Right hindlimb (tissue), 1 donor: ENCODE measurements at places on chromosomes 6 and 20.

GRCh38 chr6:100923481-100924165 lies 42.5 kb upstream of the ASCC3 start:
- peak; percentile 21 for DNase-seq

DNA sequence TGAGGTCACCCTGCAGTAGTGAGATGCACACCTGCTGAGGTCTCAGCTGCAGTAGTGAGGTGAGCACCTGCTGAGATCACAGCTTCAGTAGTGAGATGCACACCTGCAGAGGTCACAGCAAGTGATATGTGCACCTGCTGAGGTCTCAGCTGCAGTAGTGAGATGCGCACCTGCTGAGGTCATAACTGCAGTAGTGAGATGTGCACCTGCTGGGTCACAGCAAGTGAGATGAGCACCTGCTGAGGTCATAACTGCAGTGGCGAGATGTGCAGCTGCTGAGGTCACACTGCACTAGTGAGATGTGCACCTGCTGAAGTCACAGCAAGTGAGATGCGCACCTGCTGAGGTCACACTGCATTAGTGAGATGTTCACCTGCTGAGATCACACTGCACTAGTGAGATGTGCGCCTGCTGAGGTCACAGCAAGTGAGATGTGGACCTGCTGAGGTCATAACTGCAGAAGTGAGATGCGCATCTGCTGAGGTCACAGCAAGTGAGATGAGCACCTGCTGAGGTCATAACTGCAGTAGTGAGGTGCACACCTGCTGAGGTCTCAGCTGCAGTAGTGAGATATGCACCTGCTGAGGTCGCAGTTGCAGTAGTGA lies 20.8 kb downstream of the ZDHHC14 start:
- no peak for DNase-seq

DNA sequence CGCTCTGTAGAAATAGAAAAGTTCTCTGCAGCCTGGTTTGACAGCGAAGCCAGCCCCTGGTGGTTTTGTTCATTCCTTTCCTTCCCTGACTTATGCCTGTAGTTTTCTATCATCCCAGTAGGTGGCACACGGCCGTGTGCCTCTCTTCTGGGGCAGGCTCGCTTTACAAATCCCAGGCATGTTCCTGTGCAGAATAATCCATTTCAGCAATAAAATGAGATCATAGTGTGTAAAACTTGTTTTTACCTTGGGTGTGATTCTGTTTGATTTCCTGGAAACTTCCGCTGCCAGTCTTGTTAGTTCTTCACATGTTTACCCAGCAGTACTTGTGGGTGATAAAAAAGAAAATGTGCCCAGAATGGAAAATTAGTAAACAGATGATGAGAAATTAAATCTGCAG lies 7.4 kb upstream of the INSM1 start:
- peak; percentile 54 for DNase-seq

DNA sequence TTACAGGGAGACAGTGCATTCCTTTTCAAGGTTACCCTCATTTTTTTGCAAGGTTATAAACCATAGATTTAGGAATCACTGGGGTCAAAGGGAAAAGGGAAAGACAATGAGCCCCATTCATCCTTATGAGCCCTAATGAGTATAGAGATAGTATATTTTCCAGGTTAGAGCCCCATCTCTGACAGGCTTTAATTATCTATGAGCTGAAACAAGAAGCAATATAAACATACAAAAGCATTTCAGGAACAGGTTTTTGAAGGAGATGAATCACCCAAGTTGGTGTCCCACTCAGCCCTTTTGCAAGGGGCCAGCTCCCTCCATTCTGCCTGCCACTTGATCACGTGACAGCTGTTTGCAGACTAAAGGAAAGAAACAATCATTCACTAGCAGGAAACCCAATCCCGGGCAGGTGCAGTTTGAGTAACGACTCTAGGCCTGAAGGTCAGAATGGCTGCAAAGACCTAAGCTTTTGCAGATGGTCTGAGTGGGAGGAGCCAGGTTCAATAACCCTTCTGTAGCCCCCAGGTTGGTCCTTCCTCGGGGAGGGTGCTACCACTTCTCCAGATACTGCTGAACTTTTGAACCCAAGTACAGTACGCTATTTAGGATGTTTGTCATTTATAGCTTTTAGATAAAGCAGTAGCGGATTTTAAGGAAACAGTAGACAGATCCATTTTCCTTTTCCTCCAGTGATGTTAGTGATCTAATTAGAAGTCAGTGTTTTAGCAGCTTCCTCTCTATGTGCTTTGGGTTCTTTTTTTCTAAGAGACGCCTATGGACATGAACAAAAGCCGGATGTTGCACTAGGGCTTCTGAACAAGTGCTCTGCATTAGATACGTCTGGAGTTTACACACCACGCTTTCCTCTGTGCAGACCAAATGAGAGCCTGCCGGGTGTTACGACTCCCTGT lies 253.2 kb downstream of the SOX4 start:
- DNase-seq = peak; percentile 43

DNA sequence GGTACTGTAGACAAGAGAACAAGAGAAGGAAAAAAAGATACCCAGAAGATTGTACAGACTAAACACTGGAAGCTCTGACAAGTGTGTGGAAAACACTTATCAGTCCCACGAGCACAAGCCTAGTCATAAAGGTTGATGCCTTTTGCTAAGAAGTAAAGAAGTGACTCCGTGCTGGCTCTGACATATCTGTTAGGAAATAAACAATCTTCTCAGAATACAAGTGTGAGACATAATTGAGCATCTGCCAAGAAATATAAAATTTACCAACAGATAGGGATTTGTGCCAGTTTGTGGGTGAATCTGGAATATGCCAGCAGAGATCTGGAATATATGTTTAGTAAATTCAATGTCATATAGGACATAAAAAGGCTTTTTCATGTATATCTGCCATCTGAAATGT lies 258.7 kb upstream of the RNF217 start:
- no peak for DNase-seq

- DNase-seq = no peak
These were observed 68.1 kb downstream of the SLC22A23 start for GRCh38 chr6:3388786-3389185.

- no peak for DNase-seq
These were observed 212.7 kb downstream of the TMEM242 start for GRCh38 chr6:157110607-157111006.

DNA sequence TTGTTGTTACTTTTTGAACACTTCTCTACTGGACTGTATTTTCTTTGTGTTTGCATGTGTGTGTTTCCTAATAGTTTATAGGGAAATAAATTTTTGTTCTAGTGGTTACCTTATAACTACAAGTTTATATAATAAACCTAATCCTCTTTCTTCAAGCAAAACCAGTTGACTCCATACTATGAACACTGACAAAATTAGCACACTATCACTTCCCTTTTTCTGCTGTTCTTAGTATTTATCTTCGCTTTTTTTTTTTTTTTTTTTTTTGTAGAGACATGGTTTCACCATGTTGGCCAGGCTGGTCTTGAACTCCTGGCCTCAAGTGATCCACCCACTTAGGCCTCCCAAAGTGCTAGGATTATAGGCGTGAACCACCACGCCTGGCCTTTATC lies 25.0 kb upstream of the C6orf62 start:
- no peak for DNase-seq

- DNase-seq = peak; percentile 16
These were observed 20.7 kb downstream of the CGA start for GRCh38 chr6:87074101-87074621.

- DNase-seq = no peak
These were observed 398.0 kb downstream of the PLCB1 start for GRCh38 chr20:8530022-8530421.

- DNase-seq = peak; percentile 54
These were observed 122.3 kb downstream of the BANF2 start for GRCh38 chr20:17822039-17822438.

- peak; percentile 24 for DNase-seq
These were observed 19.4 kb downstream of the COL11A2 start for GRCh38 chr6:33172688-33173534.

DNA sequence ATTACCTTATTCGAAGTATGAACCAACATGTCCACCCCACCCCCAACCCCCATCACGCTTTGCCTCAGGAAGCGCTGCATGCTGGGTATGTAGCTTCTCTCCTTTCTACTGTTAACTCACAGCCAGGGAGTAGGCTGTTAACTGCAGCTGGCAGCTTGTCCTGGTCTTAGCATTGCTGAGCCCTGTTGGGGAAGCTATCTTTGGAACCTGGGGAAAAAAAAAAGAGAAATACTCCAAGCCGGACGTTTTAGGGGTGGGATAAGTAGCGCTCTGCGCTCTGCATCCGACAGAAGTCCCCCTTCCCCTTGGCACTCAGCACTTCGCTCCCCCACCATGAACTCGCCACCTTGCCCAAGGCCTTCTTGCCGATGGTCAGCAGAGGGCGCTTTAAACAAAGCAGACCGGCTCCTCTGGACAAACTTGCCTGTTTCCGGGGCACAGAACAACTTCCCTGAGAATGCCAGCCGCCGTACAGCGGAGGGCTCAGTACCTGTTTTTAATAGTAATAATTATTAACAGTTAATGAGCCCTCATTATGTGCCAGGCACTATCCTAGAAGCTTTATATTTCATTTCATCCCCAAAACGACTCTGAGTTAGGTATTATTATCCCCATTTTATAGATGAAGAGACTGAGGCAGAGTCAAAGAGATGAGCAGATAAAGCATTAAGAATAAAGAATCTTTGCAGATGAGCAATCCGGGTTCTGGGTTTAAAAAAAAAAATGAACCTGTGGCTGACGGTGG lies 35.2 kb upstream of the MDFI start:
- DNase-seq = peak; percentile 91

DNA sequence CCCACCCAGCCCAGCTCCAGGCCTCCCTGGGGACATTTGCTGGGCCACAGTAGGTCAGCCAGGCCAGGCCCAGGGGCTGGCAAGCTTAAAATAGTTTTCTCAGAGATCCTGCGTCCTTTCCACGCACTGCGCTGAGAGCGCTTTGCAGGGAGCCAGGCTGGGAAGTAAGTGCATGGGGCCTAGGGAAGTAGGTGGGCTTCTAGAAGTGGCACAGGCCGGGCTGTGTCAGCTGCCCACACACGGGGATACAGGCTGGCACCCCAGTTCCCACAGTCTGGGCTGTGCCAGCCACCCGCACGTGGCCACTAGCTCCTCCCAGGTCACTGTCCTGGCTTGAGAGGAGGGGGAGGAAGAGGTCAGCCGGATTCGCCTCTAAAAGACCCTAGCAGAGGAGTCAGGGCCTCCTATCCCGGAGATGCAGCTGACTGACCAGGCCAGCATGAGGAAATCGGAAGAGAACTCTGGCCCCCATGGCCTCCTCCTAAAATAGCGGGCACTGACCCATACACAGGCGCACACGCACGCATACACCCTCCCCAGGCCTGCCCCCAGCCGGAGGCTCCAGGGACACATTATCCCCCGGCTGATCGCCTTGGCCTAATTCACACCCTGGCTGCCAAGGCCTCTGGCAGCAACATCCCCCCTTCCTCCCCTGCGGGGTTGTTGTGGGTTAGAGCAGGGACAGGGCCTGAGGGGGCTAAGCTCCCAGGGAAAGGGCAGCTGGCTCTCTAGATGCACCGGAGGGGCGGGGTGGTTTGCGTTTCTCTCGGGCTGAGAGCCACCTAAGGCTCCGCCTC lies 5.4 kb downstream of the SLCO4A1 start:
- DNase-seq = no peak

- no peak for DNase-seq
These were observed 184.6 kb downstream of the ATXN1 start for GRCh38 chr6:16576451-16577368.

DNA sequence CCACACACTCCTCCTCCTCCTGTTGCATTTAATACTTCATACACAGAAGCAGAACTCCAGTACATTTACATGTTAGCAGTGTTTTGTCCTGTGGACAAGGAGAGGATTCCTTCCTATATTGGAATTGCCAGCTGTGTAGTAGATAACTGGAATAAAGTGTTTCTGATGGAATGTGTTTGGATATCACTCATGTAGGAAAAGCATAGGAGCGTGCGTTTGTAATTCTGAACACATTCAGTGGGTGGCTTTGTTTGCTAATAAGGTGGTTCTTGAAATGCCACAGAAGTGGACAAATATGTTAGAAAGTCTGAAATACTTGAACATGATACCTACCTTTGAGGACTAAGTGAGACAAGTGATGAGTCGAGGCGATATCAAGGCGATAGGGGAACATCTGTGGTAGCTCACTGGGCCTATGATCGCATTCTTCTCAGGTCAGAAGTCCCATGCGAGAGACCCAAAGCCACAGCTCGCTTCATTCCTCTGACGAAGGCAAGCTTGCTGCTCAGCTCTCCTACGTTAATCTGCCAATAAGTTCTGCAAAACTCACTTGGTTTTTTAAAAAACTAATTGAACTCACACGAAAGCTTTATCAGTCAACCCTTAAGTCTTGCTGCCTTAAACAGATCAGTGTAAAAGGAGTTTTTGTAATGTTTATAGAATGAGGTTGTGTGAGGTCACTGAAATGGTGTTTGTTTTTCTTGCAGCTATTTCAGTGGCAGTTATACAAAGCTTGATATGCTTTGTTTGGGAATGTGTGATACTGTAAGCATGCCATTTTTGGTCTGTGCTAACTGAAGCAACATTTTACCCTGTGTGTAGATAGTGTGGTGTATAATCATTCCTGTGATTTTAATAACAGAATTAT lies 159.9 kb downstream of the SOX4 start:
- no peak for DNase-seq

DNA sequence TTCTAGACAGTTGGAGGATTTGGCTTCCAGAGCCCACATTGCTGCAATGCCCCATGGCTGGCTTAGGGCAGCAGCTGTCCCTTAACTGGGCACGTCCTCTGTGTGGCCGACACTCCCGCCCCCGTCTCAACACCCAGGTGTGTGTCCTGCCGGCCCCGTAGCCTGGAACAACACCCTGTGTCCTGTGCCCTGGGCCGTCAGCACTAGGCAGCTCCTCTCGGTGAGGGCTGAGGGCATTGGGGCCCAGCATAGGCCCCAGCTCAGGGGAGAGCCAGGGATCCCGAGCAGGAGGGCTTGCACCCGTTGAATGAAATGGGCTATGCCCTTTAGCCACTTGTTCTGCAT lies 121.0 kb downstream of the CDH4 start:
- no peak for DNase-seq

DNA sequence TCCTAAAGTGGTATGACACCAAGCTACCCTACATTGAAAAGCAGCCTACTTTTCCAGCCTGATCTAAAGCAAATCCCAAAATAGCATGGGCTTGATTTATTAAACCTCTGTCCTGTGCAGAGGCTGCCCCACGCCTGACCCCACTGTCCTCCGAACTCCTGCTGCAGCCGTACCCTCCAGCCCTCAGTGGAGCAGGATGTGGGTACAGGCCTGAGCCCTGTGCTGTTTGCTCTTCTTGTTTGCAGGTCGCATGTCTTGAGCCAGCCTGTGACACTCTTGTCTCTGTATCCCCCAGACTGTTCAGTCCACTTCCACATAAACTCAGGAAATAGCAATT lies 61.2 kb downstream of the RPP40 start:
- no peak for DNase-seq

- no peak for DNase-seq
These were observed 50.5 kb upstream of the GCM1 start for GRCh38 chr6:53199156-53199555.
